Stimulated activated CD8-positive, alpha-beta memory T cell treated with anti-CD3 and anti-CD28 coated beads, Interleukin-7, amount 100 ng/mL, for 24 hours (primary cell): ENCODE measurements at places on chromosomes 1 and 21.

DNA sequence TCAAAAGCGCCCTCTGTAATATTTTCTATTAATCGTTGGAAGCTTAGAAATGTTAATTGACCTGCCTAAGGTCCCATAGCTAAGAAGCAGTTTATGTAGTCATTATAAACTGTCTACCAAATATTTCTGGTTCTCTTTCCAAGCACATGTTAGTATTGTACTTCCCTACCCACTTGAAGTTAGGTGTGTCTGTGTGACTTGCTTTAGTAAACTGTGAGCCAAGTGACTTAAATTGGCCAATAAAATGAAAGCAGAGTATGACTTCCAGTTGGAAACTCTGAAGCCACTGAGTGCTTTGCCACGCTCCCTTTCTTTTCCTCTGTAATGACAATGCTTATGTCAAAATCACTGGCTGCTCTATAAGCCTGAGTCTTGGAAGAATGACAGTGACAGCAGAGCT, 20.6 kb upstream of the ADAMTS1 start:
- DNase-seq: no peak

GRCh38 chr1:237565236-237565635, 325.5 kb downstream of the ZP4 start:
- DNase-seq: no peak

DNA sequence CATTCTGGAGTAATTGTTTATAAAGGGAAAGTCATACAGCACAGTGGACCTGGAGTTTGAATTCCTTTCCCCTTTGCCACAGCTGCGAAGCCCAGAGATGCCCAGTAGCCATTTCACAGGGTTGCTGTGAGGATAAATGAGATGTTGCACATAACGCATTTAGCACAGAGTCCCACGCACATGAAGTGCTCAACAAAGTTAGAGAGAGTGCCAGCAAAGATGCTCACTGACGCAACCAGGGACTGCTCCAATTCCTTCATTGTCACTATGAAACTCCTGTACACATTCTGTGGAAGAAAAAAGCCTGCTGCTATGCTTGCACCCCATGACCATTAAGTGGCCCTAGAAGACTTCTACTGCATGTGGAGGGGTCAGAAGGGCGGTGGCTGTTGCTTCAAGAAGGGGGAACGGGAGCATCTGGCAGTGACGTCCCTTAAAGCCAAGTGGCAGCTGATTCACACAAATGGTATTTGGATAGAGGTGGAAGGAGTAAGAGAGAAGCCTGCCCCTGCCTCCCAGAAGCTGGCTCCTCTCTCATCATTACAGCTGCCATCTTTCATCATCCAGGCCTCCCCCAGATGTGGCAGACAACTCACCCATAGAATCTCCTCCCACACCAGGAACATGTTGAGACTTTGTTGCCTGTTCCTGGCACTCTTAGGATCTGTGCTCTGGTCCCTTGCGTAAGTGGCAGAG, 26.5 kb upstream of the VAV3 start:
- DNase-seq: no peak

- no peak for DNase-seq
These were observed 428.7 kb downstream of the PLPP3 start for GRCh38 chr1:56150441-56151215.

DNA sequence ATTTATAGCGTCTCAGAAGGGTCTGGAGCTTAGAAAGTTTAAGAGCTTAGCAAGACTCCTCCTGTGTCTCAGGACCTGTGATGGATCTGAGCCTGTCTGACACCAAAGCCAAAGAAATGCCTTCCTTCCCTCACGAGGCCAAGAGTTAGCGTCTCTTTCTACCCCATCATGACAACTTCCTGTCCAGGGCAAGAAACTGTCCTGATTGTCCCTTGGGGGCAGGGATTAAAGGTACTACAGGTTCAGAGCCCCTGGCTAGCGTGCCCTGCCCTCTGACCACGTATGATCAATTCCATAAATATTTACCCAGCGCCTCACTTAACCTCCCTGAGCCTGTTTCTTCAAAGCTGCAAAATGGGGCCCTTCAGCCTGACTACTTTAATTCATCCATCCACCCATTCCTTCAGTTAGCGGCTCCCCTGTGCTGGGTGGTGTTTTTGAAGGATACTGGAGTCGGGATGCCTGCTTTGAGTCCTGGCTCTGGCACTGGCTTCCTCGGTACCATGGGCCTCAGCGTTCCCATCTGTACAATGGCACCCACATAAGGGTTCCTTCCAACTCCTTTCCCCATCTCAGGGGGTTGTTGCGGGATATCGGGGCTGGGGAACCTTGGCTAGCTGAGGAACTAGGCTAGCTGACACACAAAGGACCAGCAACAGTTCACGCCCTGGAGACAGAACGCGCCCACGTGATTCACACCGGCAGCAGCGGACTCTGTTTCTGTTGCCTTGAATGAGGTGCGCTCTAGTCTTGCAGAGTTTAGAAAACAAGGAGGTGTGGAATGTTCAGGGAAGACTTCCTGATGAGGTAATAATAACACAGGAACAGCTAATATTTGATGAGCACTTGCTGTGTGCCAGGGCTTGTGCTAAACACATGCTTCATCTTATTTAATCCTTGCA, 23.0 kb upstream of the EPHA2 start:
- no peak for DNase-seq

DNA sequence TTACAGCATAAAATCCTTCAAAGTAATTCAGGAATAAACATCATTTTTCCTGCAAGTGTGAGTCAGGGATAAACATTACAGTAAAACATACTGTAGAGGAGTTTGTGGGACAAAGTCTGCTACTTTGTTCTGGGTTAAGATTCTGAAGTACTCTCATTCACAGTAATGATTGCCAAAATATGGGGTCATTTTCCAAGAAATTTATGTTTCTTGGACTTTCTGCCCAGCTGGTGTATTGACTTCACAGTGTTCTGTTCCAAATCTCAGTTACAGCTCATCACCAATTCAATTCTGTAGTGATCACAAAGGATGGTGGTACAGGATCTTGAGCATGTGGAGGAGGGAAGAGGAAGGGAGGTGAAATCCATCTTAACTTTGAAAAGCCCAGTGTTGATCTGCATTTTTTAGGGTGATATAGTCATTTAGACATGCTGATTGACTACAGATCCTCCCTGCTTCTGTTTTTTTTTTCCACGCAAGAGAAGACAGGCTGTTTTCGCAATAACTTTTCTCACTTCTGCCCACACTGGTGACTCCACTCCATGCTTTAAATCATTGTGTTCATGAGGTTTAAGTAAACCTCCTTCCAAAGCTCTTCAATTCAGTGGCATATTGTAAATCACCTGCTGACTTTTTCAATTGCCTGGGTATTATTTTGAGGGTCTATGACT, 60.4 kb upstream of the C1orf53 start:
- DNase-seq: no peak

- no peak for DNase-seq
These were observed 191.9 kb upstream of the DMRTA2 start for GRCh38 chr1:50615036-50615750.

DNA sequence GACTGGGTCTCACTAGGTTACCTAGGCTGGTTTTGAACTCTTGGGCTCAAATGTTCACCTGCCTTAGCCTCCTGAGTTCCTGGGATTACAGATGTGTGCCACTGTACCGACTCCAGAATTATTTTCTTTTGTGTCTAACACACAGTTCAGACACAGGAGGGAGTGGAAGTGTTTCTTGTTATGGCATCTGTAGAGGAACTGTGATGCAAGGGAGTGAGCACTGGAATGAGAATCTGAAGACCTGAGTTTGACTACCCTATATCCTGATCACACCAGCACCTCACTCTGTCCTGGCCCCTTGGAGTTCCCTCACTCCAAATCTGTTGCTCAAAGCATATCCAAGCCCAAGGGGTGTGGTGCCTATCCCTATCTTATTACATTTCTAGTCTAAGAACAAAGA, 15.2 kb downstream of the OPTC start:
- DNase-seq: no peak

DNA sequence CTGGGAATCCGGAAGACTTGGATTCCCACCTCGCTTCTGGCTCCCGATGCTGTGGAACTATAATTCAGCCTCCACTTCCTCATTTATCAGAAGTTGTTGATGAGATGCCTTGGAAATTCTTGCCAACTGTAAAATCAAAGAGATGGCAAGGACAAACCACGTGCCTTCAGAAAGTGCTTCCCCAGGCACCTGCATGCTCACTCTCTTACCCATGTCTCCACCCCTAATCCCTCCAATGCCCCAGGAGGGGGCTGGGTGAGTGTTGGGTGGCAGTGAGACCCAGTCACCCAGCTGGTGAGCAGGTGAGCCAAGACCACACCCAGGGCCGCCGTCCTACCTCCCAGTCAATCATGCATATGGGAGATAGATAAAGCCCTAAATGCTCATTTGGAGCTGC, 160.8 kb downstream of the PSMG1 start:
- DNase-seq: no peak

DNA sequence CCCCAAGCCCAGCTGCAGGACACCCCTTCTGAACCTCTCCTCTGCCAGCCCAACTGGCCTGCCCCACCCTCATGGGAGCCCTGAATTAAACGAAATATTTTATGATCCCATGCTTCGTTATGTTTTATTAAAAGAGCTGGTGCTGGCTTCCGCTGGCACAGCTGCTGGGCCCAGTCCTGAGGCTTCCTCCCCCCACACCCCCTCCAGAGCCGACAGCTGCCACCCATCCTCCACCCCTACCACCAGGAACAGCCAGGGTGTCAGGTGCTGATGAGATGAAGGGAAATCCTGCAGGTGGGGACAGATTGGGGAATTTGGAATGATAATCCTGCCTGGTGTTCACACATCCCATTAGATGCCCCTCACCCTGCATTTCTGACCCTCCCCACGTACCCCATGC, 19.0 kb downstream of the IGSF21 start:
- DNase-seq: no peak

DNA sequence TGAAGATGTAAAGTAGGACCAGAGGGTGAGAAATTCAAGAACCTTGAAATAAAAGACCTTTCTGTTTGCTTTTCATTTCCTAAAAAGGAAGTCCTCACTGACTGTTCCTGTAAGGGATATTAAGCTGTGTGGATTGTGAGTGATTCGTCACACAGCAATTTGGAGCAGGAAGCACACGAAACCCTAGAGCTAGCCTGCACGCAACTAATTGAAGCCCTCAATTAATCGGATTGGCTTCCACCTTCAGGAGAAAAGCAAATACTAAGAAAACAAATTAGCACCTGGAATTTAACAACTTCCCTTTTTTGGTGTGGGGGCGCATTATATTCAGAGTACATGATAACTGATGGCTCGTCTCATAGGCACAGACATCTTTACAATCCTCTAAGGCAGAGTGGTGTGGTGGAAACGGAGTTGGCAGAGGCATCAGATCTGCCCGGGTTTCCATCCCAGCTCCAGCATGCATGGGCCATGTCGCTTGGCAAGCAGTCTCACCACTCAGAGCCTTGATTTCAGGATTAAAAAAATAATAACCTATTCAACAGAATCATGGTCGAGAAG, 95.2 kb downstream of the KCNJ15 start:
- no peak for DNase-seq

GRCh38 chr1:61531716-61532115, 193.2 kb downstream of the TM2D1 start:
- DNase-seq: no peak

DNA sequence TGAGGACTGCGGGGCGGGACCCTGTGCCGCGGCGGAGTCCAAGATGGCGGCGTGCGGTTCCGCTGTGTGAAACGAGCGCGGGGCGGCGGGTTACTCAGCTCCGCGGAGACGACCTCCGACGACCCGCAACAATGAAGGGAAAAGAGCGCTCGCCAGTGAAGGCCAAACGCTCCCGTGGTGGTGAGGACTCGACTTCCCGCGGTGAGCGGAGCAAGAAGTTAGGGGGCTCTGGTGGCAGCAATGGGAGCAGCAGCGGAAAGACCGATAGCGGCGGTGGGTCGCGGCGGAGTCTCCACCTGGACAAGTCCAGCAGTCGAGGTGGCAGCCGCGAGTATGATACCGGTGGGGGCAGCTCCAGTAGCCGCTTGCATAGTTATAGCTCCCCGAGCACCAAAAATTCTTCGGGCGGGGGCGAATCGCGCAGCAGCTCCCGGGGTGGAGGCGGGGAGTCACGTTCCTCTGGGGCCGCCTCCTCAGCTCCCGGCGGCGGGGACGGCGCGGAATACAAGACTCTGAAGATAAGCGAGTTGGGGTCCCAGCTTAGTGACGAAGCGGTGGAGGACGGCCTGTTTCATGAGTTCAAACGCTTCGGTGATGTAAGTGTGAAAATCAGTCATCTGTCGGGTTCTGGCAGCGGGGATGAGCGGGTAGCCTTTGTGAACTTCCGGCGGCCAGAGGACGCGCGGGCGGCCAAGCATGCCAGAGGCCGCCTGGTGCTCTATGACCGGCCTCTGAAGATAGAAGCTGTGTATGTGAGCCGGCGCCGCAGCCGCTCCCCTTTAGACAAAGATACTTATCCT, 430 bp downstream of the RBM15 start:
- DNase-seq: peak; percentile 19

GRCh38 chr1:221164029-221164428, 284.8 kb downstream of the HLX start:
- DNase-seq: no peak

DNA sequence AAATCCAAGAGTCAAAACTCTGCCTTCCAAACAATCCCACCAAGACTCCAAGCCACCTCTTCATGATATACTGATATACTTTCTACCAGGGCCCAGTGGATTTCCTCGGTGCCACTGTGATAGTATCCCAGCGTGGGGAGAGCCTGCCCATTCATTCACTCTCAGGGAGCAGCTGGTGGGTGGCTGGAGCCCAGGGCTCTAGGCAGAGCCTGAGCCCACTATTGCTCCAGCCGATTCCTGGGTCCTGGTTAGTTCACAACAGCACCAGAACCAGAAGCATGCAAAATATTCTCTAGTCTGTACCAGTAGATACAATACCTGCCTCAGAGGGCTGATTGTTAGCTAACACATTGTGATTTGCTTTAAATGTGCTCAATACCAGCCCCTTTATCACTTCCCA, 831 bp downstream of the CSRP1 start:
- DNase-seq: no peak

GRCh38 chr1:241406421-241406820, 49.4 kb upstream of the RGS7 start:
- DNase-seq: no peak

DNA sequence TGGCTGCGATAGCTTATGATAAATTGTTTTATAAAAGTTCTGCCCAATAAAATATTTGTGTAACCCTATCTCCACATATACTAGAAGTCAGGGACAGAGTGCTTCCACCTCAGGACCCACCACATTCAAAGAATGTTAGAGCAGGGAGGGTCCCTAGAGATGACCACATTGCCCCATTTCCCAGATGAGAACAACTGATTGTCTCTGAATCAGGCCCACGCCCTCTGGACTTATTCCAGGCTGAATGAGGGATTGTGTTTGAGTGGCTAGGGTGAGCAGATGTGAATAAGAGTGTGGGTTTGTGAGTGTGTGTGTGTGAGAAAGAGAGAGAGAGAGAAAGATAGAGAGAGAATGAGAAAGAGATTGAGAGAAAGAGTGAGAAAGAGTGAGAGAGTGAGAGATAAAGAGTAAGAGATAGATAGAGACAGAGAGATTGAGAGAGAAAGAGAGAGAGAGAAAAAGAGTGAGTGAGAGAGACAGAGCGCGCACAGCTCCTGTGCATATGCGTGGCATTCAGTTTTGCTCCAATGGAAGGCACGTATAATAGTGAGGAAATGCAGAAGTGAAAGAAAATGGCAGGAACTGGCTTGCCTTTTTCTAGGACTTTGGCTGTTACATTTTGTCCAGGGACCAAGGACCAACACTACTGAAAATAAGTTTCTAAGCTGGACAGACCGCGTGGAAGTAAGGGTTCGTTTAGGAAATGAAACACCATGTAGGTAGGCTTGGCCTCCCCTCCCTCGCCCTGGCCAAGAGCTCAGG, 94.1 kb downstream of the ABCA4 start:
- DNase-seq: no peak

GRCh38 chr1:76337542-76338219, 263.1 kb downstream of the ST6GALNAC3 start:
- no peak for DNase-seq

- no peak for DNase-seq
These were observed 6.1 kb downstream of the RNF223 start for GRCh38 chr1:1067860-1068516.
